H4 (cell line): ENCODE measurements at places on chromosomes 13 and 19. TPM values are rescaled to one million over a fixed set of nuclear protein-coding genes. Genes with fewer than 3 reads are reported as not detected.

THSD8 gene
- total RNA-seq = not detected in 2 replicates

EDNRB gene
- total RNA-seq = 0.29 TPM in 1 of 2 replicates, not detected in the other

ZNF471 gene
- total RNA-seq = 1.4 and 1.6 TPM in 2 replicates

TMEM59L gene
- 1.2 and 3.2 TPM in 2 replicates for total RNA-seq

MISP3 gene
- 0.35 and 3.3 TPM in 2 replicates for total RNA-seq

DNMT1 gene
- total RNA-seq = 56.5 and 102 TPM in 2 replicates

KIR3DL1 gene
- total RNA-seq = not detected in 2 replicates

ERCC5 gene
- 16.4 and 33.3 TPM in 2 replicates for total RNA-seq

CGB8 gene
- 1.5 TPM in 1 of 2 replicates, not detected in the other for total RNA-seq

CD320 gene
- 210 and 214 TPM in 2 replicates for total RNA-seq

BST2 gene
- 273 and 396 TPM in 2 replicates for total RNA-seq

GAPDHS gene
- total RNA-seq = not detected in 2 replicates

ZNF563 gene
- 0.29 and 3.4 TPM in 2 replicates for total RNA-seq

CAPN12 gene
- total RNA-seq = not detected in 2 replicates

ERICH6B gene
- total RNA-seq = not detected in 2 replicates

CLC gene
- 0.37 TPM in 1 of 2 replicates, not detected in the other for total RNA-seq

HRC gene
- 0.06 TPM in 1 of 2 replicates, not detected in the other for total RNA-seq

TMPRSS9 gene
- 0.45 TPM in 1 of 2 replicates, not detected in the other for total RNA-seq

SMIM44 gene
- not detected in 2 replicates for total RNA-seq

B9D2 gene
- 7.5 and 9.3 TPM in 2 replicates for total RNA-seq

SLC10A2 gene
- total RNA-seq = not detected in 2 replicates

PLD3 gene
- 212 and 308 TPM in 2 replicates for total RNA-seq

ZNF85 gene
- 10.3 and 12.5 TPM in 2 replicates for total RNA-seq

ATP4B gene
- total RNA-seq = not detected in 2 replicates

SIGLEC12 gene
- not detected in 2 replicates for total RNA-seq

VSIG10L gene
- total RNA-seq = 8.0 and 8.5 TPM in 2 replicates

GARRE1 gene
- 10.4 and 11.9 TPM in 2 replicates for total RNA-seq

ZNF177 gene
- total RNA-seq = 1.0 and 4.4 TPM in 2 replicates

CYP2F1 gene
- total RNA-seq = not detected in 2 replicates

APOC4 gene
- not detected in 2 replicates for total RNA-seq

CYP2A6 gene
- not detected in 2 replicates for total RNA-seq

PDE4A gene
- total RNA-seq = 1.0 and 1.1 TPM in 2 replicates
